ENCODE measurements at places on chromosomes 2 and 18. TPM values are rescaled to one million over a fixed set of nuclear protein-coding genes. Genes with fewer than 3 reads are reported as not detected.

- DNase-seq: no peak
Observed at GRCh38 chr18:74337155-74337911, 21.7 kb downstream of the C18orf63 start.

GRCh38 chr2:180907731-180908130 lies 72.7 kb upstream of the UBE2E3 start:
- peak; percentile 28 for DNase-seq

- peak; percentile 29 for DNase-seq
Observed at GRCh38 chr2:171541202-171541887, 19.1 kb downstream of the CYBRD1 start.

DNA sequence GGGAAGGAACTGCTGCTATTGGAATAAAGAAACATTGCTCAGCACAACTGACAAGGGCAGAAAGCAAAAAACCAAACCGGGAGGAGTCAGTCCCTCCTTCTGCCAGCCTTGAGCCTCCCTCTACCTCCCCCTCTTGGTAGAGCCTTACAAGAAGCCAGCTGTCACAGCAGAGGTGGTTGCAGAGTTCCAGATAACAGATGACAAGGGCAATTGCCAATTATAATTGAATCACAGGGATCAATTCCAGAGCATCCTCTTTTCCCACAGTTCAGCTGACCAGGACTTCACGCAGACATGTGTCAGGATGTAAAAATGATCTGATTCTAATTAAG lies 548.2 kb upstream of the LRRTM1 start:
- DNase-seq: no peak

DNA sequence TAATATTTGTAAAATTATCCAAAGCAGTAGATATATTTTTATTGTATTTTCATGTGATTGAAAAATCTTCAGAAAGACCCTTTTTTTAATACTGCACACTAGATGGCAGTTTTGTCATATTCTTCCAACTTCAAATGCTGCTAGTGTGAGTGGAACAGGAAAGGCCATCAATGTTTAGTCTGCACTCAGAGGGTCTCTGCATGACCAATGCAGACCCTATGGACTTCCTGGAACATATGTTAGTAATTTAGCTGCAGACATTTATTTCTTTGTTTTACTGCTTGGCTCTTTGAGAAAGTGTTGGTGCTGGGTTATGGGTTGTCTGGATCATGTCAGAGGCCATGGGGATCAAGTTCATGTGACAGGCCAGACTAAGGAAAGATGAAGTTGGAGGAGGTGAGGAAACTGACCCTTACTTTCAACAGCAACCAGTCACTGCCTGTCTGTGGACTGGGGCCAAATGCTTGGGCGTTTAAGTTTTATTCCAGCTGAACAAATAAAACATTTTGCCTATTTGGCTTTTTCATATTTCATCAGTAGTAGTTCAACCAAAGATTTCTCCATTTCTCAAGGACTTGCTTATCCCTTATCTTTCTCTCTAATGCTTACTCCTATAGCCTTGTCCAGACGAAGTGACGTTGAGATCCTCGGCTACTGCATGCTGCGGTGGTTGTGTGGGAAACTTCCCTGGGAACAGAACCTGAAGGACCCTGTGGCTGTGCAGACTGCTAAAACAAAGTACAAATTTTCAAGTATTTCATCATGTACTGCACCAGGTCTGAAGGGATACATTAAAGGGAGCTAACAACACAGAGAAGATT lies 84.8 kb downstream of the VRK2 start:
- DNase-seq: peak; percentile 93

DNA sequence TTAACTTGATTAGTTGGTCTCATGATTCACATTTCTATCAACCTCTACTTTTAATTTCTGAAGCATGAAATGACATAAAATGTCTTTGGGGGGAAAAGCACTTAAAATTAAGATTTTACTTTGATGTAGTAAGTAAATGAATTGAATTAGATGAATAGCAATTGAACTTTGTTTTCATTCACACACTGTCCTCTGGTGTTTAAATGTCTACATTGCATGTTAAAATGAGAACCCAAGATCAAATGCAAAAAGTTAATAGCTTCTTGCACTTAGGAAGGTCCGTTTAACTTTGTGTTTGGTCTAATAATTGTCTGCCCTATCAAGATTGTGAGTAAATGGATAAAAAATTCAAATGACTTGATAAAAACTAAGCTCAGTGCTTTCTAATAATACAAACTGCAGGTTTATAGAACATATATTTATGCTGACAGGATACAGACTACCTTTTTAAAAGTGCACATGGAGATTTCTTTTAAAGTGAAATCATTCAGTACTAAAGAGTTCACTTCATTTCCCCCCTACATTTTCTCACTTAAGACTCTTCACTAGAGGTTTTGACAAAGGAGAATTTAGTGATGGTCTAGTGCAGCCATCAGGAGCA lies 156.2 kb upstream of the NABP1 start:
- DNase-seq: peak; percentile 64

DNA sequence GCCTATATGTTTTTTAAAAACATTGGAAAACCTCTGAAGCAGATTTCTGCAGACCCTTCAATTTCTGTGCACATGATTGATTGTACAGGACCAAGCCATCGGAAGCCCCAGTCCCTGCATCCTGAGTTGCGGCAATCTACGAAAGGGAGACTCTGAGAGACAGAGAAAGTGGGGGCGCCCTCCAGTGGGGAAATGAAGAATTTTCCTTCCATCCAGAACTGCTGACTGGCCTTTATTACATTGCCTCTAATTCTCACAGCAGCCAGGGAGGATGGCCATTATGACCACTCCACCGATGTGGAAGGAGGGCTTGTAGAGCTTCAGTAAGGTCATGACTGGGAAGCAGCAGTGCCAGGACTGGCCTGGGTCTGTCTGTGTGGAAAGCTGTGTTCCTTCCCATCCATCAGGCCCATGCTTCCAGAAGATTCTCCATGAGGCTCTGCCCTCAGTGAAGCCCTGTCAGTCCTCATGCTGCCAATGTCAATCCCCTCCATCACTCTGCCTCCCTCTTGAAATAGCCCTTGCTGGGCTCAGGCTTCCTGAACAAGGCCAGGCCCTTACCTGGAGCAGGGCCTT lies 20.0 kb upstream of the RESP18 start:
- peak; percentile 65 for DNase-seq

DNA sequence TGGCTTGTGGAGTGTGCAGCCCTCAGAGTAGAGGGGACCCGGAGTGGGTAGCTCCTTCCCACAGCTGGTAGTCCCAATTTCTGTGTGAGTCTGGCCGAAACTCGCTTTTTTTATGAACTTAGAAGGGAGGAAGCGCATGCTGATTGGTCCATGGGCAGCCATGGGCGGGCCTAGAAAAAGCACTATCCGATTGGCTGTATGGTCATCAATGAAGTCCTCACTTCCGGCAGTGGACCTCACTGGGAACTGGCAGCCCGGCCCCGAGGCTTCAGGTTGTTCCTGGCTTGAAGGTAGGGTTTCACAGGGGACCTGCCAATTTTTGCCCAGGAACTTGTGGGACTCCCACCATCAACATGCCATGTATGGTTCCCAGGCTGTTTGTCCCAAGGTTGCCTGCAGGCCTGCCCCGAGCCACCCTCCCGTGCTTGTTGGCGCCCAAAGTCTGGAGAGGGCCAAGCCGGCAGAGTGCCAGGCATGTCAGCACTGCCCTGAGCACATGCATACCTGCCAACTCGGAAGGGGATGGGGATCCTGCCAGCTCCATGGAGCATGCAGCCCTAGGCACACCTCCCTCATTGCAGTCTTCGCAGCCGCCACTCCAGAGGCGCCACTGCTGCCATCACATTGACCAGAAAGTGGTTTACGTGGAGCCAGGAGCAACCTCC lies 98.5 kb downstream of the ATP9B start:
- no peak for DNase-seq

GRCh38 chr18:68555879-68556301 lies 159.0 kb downstream of the TMX3 start:
- DNase-seq: no peak

The VWC2L gene
- total RNA-seq: not detected

The IL36G gene
- total RNA-seq: not detected

The RAMP1 gene
- 3.1 TPM for total RNA-seq

The CXXC1 gene
- total RNA-seq: 68.4 TPM

The ACADL gene
- total RNA-seq: 0.63 TPM

The HOXD10 gene
- total RNA-seq: not detected

The G6PC2 gene
- total RNA-seq: not detected

The NFATC1 gene
- total RNA-seq: 3.0 TPM

The MAP3K19 gene
- not detected for total RNA-seq

The IL1R2 gene
- 0.57 TPM for total RNA-seq

Measured in fibroblast of the aortic adventitia (primary cell).